ENCODE measurements at places on chromosomes 2 and 18.

DNA sequence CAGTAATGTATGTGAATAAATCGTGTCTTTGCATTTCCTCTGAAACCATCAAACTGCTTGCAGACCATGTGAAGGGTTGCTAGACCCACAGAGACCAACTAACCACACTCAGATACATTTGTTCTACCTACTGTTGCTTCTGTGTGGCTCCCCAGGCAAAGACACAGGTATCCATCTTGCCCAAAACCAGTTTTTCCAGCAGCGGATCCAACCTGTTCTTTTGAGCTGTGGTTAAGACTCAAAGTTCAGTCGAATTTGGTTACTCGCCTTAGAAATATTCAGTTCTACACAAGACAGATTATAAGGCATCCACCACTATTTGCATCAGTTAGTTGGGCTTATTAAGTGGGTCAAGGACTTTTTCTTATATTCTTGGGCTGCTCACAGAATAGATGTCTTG, 276.2 kb upstream of the EPHA4 start:
- DNase-seq, result no peak

DNA sequence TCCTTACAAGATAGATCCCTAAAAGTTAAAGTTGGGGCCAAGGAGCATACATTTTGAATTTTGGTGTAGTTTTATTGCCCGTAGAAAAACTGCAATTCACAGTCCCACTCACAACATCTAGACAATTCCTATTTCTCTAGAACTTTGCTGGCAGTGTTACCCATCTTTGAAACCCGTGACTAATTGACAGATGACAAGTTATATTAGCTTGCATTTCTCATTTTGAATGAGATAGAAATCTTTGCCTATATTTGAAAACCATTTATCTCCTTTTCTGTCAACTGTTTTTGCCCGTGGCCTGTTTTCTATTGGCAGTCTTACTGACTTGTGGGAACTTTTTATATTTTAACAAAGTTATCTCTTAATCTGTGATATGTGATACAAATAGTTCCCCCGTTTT, 50.0 kb downstream of the OXER1 start:
- DNase-seq, result no peak

GRCh38 chr2:19059076-19059475, 299.3 kb downstream of the OSR1 start:
- no peak for DNase-seq

DNA sequence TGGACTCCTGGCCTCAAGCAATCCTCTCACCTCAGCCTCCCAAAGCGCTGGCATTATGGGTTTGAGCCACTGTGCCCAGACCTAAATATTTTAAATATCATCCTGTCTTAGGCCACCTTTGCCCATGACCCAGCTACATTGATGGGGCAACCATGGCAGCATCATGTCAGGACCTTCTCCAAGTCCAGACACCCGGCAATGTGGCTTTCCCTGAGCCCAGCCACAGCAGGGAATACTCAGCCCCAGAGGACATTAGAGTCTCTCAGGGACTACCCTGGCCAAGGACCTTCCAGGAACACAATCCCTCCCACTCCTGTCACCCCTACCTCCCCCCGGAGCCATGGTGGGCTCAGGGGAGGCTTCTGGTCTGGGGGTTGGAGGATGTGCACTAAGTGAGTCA, 72.8 kb downstream of the SMAD7 start:
- DNase-seq, result no peak

GRCh38 chr2:95054016-95054415, 28.5 kb downstream of the MAL start:
- no peak for DNase-seq

Data from epithelial cell of prostate (primary cell).